ENCODE measurements at places on chromosomes 2 and 18.

- peak; percentile 25 for DNase-seq
These were observed 539 bp downstream of the LAPTM4A start for GRCh38 chr2:20050646-20051531.

GRCh38 chr18:37570336-37570930 lies 4.8 kb upstream of the CELF4 start:
- no peak for DNase-seq

- DNase-seq = no peak
These were observed 238.1 kb upstream of the EPHA4 start for GRCh38 chr2:221810245-221810644.

DNA sequence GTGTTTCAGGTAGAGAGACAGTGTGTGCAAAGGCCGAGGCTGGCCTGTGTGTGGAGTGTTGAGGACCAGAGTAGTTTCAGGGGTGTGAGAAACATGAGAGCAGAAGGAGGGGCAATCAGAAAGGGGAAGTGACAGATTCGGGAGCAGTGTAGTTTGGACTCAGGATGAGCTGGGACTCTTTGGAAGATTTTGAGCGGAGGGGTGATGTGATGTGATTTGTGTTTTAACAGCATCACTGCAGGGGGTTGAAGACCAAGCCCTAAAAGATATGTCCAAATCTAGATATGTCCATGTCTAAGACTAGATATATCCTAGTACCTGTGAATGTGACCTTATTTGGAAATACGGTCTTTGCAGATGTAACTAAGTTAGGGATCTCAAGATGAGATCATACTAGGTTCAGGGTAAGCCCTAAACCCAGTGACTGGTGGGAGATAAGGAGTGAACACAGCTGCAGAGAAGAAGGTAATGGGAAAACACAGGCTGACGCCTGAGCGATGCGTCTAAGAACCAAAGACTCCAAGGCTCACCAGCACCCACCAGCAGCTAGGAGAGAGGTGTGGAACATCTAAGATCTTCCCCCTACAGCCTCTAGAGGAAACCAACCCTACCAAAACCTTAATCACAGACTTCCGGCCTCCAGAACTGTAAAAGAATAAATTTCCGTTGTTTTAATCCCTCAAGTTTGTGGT lies 38.5 kb upstream of the MYO3B start:
- DNase-seq = no peak

DNA sequence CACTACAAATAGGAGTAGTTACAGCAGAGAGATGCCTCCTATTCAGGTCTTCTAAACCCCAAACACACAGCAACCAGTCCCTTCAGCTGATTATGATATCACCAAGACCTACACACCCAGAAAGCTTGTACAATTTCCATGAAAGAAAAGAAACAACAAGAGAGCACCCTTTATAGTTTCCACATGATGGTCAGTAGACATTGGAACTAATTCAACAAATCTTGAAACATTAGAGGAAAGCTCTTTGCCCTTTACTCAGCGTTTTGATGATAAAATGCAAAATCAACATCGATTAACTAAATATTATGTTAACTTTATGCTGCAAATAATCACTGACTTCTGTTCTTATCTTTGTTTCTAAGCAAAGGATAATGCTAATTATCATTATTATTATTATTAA lies 393.6 kb upstream of the ID2 start:
- DNase-seq = no peak

- DNase-seq = no peak
These were observed 700.9 kb downstream of the ERBB4 start for GRCh38 chr2:211837706-211838105.

GRCh38 chr18:11162889-11163288 lies 13.5 kb upstream of the PIEZO2 start:
- no peak for DNase-seq
